ENCODE measurements at places on chromosomes 11 and 22. TPM values are rescaled to one million over a fixed set of nuclear protein-coding genes. Genes with fewer than 3 reads are reported as not detected.
A peak's percentile ranks its signal among the peaks of the same experiment; 100 is the strongest.

DNA sequence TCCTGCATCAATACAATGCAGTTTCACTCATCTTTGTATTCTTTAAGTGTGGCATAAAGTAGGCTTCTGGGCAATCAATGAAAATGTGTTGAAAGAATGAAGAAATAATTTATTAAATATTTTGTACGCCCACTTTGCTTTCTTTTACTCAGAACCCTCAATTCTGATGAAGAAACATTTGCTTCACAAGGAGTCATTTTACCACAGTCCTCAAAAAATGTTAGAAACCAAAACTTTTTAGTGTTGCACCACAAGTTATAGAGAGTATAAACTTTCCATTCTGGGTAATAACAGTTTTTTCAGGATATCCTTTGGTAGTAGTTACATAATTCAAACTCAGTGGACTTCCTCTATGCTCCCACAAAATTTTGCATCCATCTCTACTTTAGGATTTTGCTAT, 360.5 kb downstream of the DLG2 start:
- no peak overlapping the region for H3K4me3 ChIP-seq
- H3K27me3 ChIP-seq, result no peaks in the 10 kb centered on the region
- no peak for DNase-seq
- no peaks in the 10 kb centered on the region for H3K4me1 ChIP-seq
- H3K27ac ChIP-seq, result no peak overlapping the region

DNA sequence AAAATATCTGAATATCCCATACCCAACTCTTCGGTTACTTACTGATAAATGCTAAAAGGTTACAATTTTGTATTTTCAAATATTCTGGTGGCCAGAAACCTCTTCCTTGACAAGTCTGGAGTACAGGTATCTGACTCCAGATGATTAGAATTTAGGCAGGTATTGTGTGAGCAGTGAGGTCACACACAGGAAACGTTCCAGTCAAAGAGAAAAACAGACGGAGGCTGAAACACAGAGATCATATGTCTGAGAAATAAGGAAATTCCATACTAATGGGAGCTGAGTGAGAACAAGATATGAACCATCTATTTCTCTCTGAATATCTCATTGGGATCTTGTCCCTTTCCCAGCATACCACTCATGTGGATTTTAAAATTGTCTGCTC, 89.4 kb upstream of the IGLL5 start:
- no peak overlapping the region for H3K27ac ChIP-seq
- no peak for DNase-seq
- H3K4me3 ChIP-seq, result no peak overlapping the region
- H3K36me3 ChIP-seq, result no peaks in the 10 kb centered on the region

DNA sequence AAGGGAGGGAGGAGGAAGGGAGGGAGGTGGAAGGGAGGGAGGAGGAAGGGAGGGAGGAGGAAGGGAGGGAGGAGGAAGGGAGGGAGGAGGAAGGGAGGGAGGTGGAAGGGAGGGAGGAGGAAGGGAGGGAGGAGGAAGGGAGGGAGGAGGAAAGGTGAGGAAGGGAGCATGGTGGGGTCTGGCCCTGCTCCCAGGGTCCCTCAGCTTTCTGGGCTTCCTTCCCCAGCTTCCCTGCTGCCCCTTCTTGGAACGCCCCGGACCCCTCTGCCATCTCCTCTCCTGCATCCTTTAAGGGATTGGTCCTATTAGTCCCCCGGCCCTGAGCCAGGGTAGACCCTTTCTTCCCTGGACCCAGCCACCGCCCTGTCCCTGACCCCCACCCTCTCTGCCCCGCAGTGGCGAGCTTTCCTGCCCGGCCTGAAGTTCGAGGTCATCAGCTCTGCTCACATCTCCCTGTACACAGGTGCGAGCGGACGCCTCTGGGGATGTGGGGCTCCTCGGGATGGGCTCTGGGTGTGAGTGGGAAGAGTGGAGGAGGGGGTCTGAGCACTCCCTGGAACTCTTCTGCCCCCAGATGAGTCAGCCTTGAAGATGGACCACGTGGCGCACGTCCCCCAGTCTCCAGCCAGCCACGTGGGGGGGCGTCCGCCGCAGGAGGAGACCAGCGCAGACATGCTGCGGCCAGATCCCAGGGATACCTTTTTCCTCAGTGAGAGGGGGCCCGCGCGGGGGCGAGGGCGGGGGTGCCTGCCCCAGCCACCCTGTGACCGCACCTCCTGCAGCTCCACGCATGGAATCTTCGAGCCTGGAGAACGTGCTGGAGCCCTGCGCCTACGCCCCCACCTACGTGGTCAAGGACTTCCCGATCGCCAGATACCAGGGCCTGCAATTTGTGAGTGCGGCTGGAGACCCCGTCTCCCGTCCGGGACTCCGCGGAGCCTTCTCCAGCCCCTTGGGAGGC, 6.0 kb downstream of the B4GALNT4 start:
- no peaks in the 10 kb centered on the region for H3K36me3 ChIP-seq
- H3K27me3 ChIP-seq, result peaks cover 2% of the 10 kb centered on the region
- H3K27ac ChIP-seq, result no peak overlapping the region
- no peak overlapping the region for H3K4me3 ChIP-seq
- H3K4me1 ChIP-seq, result no peaks in the 10 kb centered on the region

DNA sequence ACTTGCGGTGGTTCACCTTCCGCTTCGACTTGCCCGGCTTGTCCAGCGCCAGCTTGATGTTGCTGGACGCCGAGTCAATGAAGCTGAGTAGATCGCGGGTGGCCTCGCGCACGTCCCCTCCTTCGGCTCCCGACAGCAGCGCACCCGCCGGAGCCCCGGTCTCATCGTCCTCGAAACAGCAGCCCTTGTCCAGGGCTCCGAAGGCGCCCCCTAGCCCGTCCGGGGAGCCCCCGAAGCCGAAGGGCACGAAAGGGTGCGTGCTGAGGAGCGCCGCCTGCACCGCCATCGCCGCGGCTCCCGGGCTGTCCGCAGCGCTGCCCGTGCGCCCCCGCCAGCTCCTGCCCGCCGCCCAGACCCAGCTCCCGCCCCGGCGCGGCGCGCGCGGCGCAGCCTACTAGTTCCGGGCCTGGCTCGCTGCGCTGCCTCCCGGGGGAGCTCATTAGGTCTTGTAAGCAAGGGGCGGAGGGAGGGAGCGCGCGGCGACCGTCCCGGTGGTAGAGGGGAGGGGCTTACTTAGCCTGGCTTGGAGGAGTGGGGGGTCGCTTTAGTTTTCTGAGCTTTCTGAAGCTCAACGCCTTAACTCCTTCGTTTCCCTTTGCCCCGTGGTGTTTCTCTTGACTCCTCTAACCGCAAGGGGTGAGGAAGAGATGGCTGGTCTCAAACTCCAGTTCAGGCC, at the start of gene FAM181B:
FAM181B (minus strand) TSS at position 421 of the 676 bp plus-strand sequence; CDS start at position 286, 135 bp downstream.
- H3K4me1 ChIP-seq, result no peaks in the 10 kb centered on the region
- H3K27me3 ChIP-seq, result no peaks in the 10 kb centered on the region
- peak within 1 kb of the TSS; percentile 66 for H3K27ac ChIP-seq
- H3K36me3 ChIP-seq, result no peaks in the 10 kb centered on the region

The PAMR1 gene
- 4.6 TPM for total RNA-seq

GRCh38 chr11:70720281-70720680, 322.0 kb downstream of the CTTN start:
- H3K4me3 ChIP-seq, result no peak overlapping the region
- no peaks in the 10 kb centered on the region for H3K36me3 ChIP-seq
- H3K27me3 ChIP-seq, result no peaks in the 10 kb centered on the region
- no peak for DNase-seq
- H3K27ac ChIP-seq, result no peak overlapping the region

GRCh38 chr11:48031602-48032001, 51.2 kb downstream of the PTPRJ start:
- H3K4me1 ChIP-seq, result peaks cover 3% of the 10 kb centered on the region
- no peaks in the 10 kb centered on the region for H3K27me3 ChIP-seq
- no peak overlapping the region for H3K27ac ChIP-seq
- DNase-seq, result no peak
- no peaks in the 10 kb centered on the region for H3K36me3 ChIP-seq
- H3K4me3 ChIP-seq, result no peak overlapping the region

GRCh38 chr22:37284805-37285355, 2.6 kb downstream of the CYTH4 start:
- DNase-seq, result peak; percentile 48
- peak overlapping the region; percentile 38 for H3K27ac ChIP-seq
- no peaks in the 10 kb centered on the region for H3K4me1 ChIP-seq
- H3K27me3 ChIP-seq, result peaks cover 6% of the 10 kb centered on the region
- H3K36me3 ChIP-seq, result no peaks in the 10 kb centered on the region

DNA sequence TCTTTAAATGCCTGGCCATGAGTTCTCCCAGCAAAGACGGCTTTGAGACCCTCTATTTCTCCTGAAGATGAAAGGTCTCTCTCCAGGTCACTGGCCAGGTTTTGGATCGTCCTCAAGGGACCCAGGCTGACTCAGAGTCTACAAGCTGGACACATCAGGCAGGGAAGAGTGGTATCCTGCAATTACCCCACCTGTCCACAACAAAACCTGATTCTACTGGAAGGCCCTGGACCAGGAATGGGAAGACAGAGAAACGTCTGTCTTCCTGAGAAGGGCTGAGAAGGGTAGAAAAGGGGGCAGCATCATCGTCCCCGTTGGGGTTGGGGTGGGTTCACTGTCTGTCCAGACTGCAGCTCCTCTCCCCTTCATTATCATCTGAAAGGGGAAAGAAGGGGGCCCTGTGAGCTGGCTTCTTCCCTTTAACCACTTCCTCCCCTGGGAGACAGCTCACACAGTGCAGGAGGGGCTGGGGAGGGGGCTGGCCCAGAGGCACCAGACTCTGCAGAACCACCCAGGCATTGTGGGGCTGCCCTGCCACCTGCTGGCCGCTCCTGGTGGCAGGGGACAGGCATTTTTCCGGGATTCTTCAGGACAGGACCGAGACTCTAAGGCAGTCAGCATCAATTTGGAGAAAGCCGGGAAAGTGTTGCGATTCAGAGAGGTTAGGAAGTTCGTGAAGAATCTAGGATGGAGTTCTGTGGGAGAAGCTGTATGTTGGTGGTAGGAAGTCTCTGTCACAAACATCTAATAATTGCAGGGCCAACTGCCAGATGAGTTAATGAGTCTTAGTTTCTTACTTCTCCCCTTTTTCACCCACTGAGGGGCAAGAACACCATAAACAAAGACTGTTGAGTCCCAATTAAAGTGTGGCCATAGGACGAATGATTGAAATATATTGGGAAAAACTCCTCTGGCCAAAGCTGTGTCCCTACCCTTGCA, 57.6 kb downstream of the SYN3 start:
- no peak overlapping the region for H3K4me3 ChIP-seq
- no peaks in the 10 kb centered on the region for H3K4me1 ChIP-seq
- H3K36me3 ChIP-seq, result no peaks in the 10 kb centered on the region

The FREY1 gene
- not detected for total RNA-seq

DNA sequence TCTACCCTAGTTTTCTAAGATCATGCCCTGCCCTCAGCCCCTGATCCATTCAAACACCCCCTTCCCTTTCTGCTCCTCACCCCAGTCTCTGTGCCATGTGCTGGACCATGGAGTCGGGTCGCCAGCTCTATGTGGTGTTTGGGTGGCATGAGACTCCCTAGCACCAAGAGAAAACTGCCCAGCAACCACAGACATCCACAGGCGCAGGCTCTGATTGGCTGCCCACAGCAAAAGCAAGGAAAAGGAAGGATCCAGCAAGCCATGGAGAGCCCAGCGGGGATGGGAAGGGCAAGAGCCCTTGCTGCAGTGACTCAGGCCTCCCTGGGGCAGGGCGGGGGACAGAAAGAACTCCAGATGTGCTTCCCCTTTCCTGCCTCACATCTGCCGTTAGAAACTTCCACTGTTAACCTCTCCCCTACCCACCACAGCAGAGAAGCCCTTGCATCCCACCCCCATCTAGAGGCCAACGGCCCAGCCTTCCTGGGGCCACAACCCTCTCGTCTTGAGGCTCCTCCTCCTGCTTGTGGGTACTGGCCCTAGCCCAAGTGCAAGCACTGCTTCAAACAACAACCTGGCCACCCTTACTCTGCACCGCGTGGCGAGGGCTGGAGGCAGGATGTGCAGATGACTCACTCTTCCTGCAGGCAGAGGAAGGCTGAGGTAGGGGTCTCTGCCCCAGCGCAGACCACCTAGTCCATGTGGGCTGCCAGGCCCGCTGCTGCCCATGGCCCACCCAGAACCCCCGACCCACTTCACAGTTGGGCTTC, 9.7 kb upstream of the AHNAK start:
- peak overlapping the region; percentile 96 for H3K27ac ChIP-seq
- peaks cover 69% of the 10 kb centered on the region for H3K4me1 ChIP-seq
- peak overlapping the region; percentile 42 for H3K4me3 ChIP-seq
- H3K36me3 ChIP-seq, result peaks cover 15% of the 10 kb centered on the region
